Fibroblast of upper back skin (primary cell): ENCODE measurements at places on chromosomes 2 and 18.

DNA sequence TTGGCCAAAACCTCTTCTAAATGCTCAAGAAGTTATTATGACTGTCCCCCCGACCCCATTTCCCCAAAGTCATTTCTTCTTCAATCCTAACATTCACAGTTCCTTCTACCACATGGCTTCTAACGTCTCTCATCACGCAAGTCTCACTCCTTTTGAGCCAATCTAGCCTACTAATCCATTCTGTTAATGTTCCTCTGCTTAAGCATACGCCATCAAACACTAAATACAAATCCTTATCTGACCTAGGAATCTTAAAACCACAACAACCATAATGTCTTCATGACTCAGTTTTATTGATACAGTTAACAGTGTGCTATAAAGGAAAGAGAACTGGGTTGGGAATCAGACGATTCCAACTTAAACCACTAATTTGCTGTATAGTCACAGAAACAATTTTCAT, 23.9 kb downstream of the HNRNPLL start:
- no peak for DNase-seq

GRCh38 chr2:189982780-189983394, 79.6 kb downstream of the MSTN start:
- DNase-seq: no peak

DNA sequence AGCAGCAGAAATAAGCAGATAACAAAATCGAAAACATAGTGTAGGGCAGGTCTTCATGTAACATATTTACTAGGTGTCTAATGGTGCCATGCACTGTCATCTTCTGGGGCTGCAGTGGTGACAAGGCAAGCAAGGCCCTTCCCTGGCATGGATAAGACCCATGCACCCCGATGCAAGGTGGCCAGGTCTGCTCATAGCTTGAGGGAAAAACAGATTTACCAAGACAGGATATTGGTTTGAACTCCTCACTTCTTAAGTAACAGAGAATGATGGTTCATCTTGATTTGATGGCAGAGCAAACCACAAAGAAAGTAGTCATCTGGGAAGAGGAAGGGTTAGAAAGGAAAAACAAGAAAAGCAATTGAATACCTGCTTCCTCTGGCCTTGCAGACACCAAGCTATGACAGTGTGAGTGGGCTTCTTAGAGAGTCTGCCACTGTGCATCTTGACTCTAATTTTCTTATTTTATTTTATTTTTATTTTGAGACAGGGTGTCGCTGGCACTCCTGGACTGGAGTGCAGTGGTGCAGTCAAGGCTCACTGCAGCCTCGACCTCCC, 35.8 kb upstream of the EML6 start:
- no peak for DNase-seq

- DNase-seq: no peak
Observed at GRCh38 chr2:239868556-239869181, 156.5 kb downstream of the NDUFA10 start.

DNA sequence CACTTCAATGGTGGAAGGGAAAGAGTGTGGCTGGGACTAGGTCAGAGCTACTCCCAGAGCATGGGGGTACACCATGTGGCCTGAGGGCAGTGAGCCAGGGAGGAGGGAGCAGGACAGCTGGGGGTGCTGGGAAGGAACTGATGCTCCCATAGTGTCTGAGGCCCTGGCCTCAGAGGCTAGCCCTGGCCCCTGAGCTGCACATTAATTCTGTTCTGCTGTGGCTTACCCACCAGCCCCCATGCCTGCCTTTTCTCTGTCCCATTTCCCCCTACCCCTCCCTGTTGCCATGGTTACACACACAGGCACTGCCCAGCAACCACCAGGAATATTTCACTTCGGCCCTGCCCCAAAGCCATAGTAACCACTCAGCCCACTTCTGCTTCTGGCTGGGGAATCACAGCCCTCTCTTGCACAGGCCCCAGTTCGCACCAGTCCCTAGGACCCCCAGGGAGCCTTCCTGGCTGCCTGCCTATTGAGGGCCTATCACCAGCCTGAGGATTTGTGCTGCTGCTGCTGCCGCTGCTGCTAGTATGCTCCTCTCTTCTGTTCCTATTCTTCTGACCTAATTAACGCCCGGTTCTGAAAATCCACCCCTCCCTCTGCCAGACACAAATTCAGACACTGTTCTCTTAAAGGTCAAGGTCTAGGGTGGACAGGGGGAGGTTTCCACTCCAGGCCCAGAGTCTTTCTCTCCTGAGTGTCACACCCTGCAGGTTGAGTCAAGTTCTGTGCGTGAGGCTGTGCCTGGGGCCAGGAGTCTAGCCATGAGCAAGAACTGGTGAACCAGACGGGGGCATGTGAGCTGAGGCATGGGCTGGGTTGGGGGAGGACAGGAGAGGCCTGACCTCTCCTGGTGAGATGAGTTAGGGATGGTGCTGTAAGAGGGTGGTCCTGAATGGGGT, 87.1 kb upstream of the MCFD2 start:
- DNase-seq: peak; percentile 42

DNA sequence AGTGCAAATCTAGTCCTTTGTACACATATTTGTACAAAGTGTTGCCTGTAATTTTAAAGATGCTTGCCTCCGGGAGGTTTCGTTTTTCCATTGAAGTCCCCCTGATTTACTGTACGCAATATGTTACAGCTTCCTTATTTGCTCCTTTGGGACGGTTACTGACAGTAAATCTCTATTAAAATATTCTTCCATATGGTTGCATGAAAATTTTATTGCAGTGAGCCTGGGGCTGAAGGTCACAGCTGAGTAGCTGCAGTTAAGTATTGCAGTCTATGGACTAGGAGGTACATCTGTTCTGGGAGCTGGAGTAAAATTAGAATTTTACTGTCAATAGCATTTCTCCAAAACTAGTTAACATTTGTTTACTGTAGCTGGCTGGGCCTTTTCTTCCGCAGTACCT, 119.2 kb downstream of the ETAA1 start:
- no peak for DNase-seq

- peak; percentile 73 for DNase-seq
Observed at GRCh38 chr18:9673296-9674251, 34.5 kb upstream of the RAB31 start.
